ENCODE measurements at places on chromosomes 1 and 21.

DNA sequence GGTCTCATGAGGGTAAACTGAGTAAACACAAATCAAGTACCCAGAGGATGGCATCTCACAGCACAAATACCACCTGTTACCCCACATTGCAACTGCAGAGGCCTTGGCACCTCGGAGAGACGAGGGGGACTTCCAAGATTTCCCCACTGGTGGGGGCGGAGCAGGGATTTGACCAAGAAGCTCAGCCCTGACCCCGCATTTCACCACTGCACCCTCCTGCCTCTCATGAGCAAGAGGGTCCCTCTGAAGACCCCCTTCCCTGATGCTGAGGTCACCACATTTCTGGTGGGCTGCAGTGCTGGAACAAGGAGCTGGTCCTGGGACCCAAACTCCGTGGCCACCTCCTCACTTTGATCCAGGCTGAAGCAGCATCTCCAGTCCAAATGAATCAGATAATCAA is 342.4 kb downstream of the NPHP4 start:
- no peak for DNase-seq

GRCh38 chr1:160774886-160775719 is 20.9 kb upstream of the LY9 start:
- no peak for DNase-seq

DNA sequence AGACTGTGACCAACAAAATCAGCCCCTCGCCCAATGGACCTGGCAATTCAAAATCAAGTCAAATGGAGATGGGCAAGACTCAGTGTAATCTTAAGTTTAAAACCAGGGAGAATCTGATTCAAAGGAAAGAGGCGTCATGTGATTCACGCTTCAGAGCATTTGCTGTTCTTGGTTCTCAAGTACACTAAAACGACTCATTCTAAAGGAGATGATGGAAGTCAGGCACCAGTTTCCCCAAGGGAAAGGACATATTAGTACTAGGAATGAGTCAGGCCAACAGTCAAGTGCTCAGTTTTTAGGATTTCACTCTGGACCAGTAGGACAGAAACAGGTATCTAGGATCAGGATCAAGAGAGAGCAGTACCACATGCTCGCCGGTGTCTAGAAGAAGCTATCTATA is 429.6 kb downstream of the PLPP3 start:
- no peak for DNase-seq

- no peak for DNase-seq
These were observed 15.6 kb upstream of the CDCP2 start for GRCh38 chr1:54168206-54168965.

- no peak for DNase-seq
These were observed 61.8 kb downstream of the RASAL2 start for GRCh38 chr1:178155481-178156255.

- no peak for DNase-seq
These were observed 103.8 kb downstream of the TNFSF18 start for GRCh38 chr1:172946814-172947507.

DNA sequence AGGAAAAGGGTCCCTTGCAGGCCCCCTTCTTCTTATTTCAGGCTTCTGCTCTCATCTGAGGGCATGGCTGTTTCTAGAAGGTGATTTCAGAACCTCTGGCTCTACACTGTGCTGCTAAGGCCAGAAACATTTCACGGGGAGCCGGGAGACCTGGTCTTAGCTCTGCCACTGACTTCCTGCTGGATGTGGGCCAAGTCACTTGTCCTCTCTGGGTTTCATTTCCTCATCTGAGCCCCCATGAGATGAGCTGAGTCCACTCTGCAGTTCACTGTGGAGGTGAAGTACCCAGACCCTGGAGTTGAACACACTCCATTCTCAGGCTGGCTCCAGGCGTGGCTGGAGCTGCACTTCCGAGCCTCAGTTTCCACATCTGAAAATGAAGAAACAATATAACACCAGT is 2.1 kb downstream of the PADI1 start:
- no peak for DNase-seq

GRCh38 chr1:202203238-202204039 is 9.8 kb downstream of the LGR6 start:
- DNase-seq: no peak

DNA sequence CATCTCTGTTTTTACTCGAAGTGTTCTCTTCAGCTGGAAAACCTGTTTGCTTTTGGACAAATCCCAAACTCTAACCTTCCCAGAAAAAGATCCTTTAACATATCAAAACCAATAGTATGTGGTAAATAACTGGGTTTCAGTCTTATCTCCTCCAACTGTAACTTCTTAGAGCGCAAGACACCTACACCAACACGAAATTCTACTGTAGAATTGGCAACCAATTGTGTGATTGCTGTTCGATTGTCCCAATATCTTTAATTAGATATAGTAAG is 5.8 kb upstream of the MPZL1 start:
- no peak for DNase-seq

- no peak for DNase-seq
These were observed 62.8 kb downstream of the DMRTB1 start for GRCh38 chr1:53521924-53522552.

GRCh38 chr1:200323856-200324400 is 85.9 kb downstream of the ZNF281 start:
- no peak for DNase-seq

DNA sequence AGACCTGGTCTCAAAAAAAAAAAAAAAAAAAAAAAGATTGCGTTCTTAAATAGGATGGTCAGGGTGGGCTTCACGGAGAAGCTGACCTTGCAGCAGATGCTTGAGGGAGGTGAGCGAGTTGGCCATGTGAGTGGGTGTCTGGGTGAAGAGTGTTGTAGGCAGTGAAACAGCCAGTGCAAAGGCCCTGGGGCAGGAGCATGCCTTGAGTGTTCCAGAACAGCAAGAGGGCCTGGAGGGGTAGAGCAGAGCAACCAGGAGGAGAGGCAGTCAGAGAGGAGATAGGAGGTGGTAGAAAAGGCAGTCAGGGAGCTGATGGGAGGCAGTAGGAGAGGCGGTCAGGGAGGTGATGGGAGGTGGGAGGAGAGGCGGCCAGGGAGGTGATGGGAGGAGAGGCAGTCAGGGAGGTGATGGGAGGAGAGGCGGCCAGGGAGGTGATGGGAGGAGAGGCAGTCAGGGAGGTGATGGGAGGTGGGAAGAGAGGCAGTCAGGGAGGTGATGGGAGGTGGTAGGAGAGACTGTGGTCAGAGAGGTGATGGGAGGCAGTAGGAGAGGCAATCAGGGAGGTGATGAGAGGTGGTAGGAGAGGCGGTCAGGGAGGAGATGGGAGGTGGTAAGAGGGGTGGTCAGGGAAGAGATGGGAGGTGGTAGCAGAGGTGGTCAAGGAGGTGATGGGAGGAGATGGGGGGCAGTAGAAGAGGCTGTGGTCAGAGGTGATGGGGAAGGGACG is 20.2 kb upstream of the PADI6 start:
- no peak for DNase-seq

- no peak for DNase-seq
These were observed 36.7 kb upstream of the TMEM222 start for GRCh38 chr1:27285274-27285660.

DNA sequence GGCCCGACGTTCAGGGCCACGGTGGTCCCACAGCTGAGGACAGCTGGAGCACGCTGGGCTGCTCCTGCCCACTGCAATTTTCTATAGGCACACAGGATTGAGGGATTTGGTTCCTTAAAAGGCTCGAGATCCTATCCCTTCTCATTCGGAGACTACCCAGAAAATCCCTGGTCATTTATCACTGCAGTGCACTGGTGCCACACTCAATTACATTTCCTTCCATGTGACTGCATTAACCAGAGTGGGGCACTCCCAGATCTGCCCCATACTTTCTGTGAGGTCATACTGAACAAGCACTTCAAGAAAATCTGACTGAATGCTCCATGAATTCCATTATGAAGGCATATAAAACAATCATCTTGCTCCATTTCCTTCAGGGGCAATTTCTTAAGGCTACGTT is 49.8 kb upstream of the KCNE1 start:
- no peak for DNase-seq

DNA sequence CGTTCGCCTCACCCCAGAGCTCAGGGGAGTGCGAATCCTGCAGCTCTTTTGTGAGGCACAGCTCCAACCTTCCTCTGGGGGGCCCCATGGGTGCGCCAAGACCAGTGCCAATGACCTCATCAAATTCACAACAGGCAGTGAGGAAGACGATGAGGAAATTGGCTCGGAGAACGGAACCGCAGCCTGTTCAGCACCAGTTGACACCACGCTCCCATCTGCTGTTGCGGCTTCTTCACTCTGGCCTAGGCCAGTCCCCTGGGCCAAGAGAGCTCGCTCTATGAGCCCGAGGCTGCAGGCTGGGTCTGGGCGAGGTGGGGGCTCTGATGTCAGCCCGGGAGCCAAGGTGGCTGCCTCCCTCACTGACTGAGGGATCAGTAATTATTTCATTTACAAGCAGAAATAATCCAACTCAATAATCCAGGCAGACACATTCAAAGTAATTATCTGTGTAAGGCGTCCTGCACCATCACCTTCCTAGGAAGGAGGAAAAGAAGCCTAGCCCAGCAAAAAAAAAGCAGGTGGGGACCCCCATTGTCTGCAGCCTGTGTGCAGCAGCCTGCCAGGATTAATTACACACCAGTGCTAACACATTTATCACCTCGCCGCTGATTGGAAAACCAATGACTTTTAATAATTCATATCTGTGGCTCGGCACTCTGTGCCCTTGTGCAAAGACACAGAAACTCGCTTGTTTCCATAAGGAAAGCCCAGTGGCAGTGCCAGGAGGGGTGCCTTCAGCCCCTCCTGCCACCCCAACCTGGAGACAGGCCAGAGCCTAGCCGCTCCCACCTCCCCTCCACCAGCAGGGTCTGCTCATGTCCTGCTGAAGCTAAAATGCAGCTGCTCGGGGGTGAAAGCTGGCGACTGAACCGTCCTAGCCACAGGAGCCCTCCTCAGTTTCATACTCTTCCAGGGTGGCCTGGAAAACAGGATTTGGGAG is 1.9 kb downstream of the PLEKHA6 start:
- DNase-seq: no peak

GRCh38 chr21:35149698-35150097 is 100.6 kb upstream of the RUNX1 start:
- no peak for DNase-seq

- no peak for DNase-seq
These were observed 11.5 kb upstream of the ZNF683 start for GRCh38 chr1:26384076-26384475.

Data from AG04450 (cell line).